ENCODE measurements at places on chromosomes 5 and 9. TPM values are rescaled to one million over a fixed set of nuclear protein-coding genes. Genes with fewer than 3 reads are reported as not detected.

GRCh38 chr9:32986971-32987370, 14.5 kb downstream of the APTX start:
- DNase-seq = no peak

DNA sequence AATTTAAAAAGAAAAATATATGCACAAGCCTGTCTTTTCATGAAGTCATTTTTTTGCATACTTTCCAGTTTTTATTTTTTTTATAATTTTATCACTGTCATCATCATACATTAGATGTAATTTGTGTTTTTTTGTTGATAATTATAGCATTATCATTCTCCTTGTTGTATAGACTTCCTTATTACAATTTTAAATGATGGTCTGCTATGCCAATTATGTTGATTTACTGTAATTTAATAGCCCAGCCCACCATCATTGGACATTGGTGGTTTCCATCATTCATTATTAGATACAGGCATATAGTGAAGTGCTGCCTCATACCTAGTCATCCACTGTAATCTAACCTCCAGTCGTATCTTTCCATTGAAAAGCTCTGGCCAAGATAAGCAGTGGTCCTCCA, 3.8 kb upstream of the TJP2 start:
- no peak for DNase-seq

GRCh38 chr5:123545506-123545905, 33.5 kb downstream of the CSNK1G3 start:
- DNase-seq = no peak

GRCh38 chr9:97571664-97572063, 61.5 kb downstream of the TSTD2 start:
- no peak for DNase-seq

- DNase-seq = no peak
These were observed 589.9 kb downstream of the ZNF608 start for GRCh38 chr5:124156415-124156996.

- no peak for DNase-seq
These were observed 21.2 kb downstream of the MEGF9 start for GRCh38 chr9:120692901-120693699.

DNA sequence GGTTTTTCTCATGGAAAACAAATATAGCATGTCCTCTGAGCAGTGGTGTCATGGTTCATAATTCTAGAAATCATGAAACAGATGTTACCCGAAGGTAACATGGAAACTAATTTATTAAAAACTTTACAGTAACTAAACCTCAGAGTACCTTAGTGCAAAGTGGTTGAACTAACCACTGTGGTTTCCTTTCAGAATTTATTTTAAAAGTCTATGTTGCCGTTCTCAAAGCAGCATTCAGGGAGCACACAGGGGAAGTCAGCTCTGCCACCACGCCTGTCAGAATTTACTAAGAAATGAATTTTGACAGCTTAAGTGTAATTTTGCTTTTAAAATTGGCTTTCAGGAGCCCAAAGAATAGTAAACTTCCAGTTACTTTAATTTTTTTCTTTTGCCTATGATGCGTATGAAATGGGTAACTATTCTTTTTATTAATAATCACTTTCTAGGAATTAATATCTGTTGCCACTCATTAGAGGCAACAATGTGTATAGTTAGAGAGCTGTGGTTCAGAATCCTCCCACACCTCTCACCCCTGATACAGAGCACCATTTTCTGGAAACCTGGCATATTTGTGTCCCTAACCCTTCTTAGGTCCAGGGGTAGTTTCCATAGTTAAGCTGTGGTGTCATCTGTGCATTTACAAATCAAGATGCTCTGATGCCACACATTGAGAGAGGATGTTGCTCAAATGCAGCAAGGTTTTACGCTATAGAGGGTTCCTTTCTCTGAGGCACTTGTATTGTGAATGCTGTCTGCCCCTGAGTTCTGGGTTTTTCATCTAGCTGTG, 202.6 kb downstream of the ZSWIM6 start:
- no peak for DNase-seq

DNA sequence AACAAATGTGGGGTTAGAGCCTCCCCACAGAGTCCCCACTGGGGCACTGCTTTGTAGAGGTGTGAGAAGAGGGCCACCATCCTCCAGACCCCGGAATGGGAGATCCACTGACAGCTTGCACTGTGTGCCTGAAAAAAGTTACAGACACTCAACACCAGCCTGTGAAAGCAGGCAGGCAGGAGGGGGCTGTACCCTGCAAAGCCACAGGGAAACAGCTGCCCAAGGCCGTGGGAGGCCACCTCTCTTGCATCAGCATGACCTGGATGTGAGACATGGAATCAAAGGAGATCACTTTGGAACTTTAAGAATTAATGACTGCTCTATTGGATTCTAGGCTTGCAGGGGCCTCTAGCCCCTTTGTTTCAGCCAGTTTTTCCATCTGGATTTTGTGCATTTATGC, 782.3 kb downstream of the BRINP1 start:
- DNase-seq = no peak

DNA sequence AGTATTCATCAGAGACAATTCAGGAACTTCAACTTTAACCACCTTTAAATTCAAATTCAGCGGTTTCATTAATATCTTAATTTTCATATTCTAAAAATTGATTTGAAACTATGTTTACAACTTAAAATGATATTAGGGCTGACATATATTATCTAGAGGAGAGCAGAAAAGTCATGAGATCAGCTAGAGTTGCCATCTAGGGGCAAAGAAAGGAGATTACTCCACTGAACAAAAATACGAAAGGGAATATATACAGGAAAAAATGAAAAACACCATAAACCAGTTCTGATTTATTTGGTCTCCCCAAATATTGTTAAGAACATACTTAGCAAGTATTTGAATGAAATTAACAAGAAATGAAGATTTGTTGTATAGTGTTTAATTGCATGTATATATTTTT, 946.3 kb downstream of the DTWD2 start:
- DNase-seq = no peak

DNA sequence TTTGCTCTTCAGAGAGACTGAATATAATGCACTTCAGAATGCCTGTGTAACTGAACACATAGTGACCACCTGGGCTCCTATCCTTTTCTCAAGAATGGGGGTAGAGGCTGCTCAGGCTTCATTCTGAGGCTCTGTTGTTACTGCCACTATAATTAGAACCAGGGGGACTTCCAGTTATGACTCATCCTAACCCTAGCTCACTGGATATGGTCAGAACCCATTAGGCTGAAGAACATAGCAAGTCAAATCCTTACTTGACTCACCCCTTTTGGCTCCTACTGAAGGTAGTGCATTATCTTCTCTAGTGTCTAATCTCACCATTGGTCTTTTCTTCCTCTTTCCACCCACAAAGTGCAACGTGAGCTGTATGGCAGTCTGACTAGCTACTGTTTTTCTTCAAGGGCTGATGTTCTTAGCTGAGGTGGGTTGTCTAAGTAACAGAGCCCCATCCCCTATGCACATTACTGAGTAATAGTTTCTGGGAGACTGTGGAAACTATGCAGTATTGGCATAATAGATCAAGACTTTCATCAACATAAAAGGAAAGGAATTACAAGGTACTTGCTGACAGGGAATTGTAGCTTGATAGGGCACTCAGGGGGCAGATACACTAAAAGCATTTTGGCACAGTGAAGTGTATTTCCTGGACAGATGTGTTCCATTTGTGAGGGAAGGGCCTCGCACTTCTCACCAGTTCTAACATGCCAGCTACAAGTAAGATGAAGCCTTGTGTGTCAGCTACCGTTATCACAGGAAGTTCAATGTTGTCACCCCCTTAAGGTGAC, 431.0 kb upstream of the MEF2C start:
- DNase-seq = no peak

- no peak for DNase-seq
These were observed 32.2 kb upstream of the CDH18 start for GRCh38 chr5:20020247-20020646.

DNA sequence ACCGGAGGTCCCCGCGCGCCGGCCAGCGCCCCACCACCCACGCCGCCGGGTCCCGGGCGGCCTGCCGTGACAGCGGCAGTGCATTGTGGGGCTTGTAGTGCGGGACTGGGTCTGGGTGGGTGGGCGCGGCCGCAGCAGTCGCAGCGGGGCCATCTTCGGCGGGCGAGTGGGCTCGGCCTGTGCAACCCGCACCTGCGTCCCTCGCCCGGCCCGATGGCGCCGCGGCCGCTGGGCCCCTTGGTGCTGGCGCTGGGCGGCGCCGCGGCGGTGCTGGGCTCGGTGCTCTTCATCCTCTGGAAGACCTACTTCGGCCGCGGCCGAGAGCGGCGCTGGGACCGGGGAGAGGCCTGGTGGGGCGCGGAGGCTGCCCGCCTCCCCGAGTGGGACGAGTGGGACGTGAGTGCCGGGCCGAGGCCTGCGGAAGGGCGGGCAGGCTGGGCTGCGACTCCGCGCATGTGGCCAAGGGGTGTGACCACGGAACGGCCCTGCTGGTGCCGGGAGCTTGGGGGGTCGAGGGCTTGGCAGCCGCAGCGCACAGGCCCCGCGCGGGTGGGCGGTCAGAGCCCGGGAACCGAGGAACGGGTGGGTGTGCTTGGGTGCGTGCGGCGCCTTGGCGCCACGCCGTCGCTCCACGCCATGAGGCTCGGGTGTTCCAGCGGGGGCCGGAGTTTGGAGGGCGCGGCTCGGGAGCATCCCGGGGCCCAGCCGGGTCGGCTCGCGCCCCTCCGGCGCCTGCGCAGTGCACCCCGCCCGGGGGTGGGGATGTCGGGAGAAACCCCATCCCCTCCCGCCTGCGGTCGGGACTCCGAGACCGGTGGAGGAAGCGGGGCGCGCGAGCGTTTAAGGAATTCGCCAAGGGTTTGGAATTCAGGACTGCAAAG, at the start of gene ARL10:
TSS of gene ARL10 (plus strand) at position 137 of the 881 bp plus-strand sequence. CDS start at position 214, 77 bp downstream.
- DNase-seq = peak; percentile 70

GRCh38 chr5:142032747-142033631, 20.2 kb upstream of the GNPDA1 start:
- DNase-seq = no peak

DNA sequence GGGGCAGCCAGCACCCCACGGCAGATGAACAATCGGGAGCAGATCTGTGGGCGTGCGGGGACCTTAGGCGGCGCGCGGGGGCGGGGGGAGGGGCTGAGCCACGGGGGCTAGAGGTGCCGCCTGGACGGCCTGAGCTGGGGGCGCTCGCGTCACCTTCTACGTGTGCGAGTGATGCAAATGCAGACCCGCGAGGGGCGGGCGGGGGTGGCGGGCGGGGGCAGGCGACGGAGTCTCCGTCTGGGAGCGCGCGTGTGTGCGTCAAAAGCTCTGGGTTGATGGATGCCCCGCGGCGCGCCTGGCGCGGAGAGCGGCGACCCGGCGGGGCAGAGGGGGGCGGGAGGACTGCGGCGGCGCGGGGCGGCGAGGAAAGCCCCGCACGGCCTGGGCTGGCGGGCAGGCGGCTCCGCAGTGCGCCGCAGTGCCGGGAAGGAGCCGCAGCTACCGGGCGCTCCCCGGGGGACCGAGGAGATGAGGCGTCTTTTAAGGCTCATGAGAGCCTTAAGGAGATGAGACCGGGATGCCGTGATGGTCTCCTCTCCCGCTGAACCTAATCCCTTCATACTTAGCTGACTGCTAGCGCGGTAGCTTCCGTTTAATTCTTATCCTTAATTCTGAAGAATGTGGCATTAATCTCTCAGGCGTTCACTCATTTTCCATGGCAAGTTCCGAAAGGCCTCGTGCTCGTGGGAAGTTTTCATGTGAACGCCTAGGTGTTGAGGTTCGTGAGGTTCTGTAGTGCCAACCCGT, 1.5 kb downstream of the SV2C start:
- DNase-seq = peak; percentile 35

DNA sequence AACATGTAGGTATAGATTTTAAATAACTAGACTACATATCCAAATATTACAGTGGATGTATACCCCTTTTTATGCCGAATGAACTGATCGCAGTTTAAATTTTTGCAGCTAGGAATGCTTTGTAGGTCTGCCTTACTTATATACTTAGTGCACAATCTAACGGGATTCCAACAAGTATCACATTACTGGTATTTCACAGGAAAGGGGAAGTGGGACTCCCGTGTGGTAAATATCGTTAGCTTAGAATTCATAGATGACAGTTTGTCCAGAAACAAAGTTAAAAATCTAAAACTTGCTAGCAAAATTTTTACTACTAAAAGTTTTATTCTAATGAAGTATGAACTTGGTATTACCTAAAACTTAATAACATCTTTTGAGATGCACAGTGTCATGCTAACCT, 193.5 kb upstream of the TLX3 start:
- no peak for DNase-seq

DNA sequence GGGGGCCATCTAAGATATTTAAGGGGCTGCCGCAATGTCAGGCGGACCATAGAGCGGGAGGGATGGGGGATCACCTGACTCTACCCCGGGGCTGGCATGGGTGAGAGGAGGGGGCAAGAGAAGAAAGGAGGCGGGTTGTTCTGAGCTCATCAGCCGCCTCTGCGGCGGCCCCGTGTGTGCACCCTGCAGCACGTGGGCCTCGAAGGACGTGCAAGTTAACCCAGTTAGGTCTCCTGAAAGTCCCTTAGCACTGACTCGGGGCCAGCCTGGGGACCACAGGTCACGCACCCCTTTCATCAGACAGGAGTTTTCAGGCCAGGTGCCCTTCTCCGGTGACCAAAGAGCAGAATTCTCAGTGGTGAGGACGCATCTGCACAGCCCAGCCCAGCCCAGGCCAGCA, 58.0 kb downstream of the UBE2QL1 start:
- DNase-seq = no peak

GRCh38 chr9:98809311-98810101, 2.0 kb downstream of the GALNT12 start:
- no peak for DNase-seq

DNA sequence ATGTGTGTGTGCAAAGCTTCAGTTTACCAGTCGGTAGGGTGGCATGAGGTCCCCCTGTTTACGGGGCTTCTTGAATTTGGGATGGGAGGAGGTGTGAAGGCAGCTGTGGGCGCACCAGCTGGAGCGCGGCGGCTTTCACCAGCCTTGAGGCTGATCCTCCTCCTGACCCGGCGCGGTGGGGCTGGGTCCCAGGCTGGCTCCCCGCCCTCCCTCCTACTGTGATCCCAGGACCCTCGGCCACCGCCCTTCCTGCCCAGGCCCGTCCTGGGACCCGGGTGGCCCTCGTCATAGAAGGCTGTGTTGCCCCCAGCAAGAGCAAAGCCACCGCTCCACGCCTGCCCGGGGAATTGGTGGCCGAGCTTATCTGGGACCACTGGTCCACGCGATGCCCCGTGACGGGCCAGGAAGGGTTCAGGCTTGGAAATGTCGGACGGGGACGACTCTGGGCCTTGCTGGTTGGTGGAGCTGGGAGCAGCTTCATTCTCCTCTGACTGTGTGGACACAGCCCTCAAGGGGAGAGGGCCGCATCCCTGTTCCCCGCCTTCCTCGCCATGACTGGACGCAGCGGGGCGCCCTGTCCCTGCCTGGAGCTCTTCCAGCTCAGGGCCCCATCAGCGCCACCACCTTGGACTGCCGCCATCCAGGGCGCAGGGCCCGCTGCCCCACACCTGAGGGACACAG, 271.1 kb upstream of the IRX1 start:
- no peak for DNase-seq

DNA sequence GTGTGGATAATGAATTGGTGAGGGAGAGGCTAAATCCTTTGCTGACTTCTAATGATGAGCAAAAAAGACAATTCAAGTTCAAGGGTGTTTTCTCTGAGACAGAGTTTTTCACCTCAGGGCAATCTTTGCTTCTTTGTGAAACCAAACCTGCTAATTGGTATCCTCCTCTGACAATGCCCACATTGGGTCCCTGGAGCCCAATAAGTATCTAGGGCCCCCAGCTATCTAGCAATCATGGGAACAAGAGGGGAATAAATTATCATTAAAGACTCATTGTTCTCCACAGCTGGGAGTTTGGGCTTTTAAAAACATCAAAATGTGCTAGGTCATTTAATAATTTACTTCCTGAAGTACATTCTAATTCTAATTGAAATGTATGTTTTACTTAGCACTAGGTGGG, 227.3 kb downstream of the TMEM167A start:
- no peak for DNase-seq

IL3 gene
- not detected for total RNA-seq

C5orf47 gene
- not detected for total RNA-seq

PTGS1 gene
- total RNA-seq = 0.96 TPM

TLX3 gene
- total RNA-seq = not detected

ADAMTS6 gene
- 3.7 TPM for total RNA-seq

TMEM252 gene
- not detected for total RNA-seq
